ENCODE measurements at places on chromosomes 1 and 21.
A peak's percentile ranks its signal among the peaks of the same experiment; 100 is the strongest.

DNA sequence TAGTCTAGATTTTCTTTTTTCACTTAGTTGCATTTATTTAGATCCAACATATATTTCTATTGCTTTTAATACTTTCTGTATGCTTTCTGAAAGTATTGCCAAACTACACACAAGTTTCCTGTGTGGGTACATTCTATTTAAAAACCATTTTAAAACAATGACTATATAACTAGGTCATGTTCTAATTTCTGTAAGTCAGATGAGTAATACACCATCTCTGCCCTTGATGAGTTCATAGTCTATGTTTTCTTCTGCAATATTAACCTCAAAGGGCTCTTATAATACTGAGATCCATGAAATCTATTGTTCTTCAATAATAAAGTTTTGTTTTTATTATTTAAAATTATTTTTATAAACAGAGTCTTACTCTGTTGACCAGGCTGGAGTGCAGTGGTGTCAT lies 68.3 kb downstream of the RNASEL start:
- DNase-seq, result peak; percentile 39

- DNase-seq, result peak; percentile 76
Observed at GRCh38 chr1:78715181-78715661, 65.6 kb downstream of the IFI44 start.

GRCh38 chr1:77018761-77019160 lies 151.5 kb downstream of the ST6GALNAC5 start:
- no peak for DNase-seq

DNA sequence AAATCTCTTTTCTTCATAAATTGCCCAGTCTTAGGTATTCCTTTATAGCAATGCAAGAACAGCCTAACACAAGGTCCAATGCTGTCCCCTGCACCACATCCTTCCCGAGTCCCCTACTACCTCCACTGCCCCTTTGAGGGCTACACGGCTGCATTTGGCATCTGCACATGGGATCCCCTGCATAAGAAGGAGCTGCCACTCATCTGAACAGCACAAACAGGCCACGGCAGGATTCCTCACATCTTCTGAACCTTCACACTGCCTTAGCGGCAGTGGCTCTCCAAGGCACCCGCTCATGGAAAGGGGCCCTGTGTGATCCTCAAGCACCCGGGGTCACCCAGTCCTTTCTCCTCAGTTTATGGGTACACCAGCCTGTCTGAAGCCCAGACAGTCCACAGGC lies 29.2 kb upstream of the BACE2 start:
- DNase-seq, result no peak

DNA sequence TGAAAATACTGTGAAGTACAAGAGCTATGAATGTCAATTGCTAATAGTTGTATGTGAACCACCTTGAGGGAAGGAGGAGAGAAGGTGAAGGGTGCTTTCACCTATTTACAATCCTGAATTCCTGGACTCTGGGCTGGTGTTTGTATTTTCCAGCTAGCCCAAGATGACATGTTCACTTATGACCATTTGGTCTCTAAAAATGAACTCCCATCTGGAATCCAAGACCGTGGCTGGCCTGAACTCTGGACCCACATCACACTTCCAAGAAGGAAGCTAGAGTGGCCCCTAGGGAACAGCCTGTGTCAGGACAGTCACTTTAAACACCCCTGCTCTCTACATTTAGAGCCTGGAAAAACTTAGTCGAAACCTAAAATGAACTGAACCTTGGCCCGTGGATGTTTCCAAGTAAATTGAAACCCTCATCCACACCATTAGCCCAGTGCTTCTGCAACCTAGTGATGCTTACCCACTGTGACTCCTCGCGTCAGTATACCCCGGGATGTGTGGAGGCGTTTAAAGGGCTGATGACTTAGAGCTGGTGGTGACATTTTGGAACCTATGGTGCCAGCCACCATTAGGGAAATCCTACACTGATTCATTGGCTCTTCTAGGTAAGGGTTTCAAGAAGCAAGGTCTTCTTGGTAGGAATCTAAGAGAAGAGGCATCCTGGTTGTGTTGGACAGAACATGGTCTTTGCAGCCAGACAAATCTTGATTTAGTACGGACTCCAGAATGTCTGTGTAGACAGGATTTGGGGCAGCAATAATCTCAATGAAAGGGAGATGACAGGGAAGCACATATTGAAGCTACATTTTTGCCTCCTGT lies 171.5 kb upstream of the IRF2BP2 start:
- DNase-seq, result no peak

DNA sequence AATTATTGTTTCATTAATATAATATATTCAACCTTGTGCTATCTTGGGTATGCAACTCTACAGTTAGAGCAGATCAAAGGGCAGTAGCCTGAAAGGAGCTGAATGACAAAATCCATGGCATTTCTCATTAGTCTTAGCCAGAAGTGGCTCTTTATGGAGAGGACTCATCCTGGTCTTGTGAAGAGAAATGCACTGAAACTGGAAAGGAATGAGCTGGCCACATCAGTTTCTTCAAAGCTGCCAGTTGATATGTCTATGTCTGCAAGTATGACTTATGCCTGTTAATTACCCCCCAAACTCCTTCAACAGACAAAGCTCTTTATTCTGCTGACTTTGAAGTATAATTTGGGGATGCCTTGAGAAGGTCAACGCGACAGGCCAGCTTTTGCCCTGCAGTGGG lies 119.0 kb upstream of the UBE2U start:
- no peak for DNase-seq

GRCh38 chr1:9792156-9793042 lies 31.4 kb downstream of the CLSTN1 start:
- no peak for DNase-seq

GRCh38 chr21:29817450-29817849 lies 122.3 kb downstream of the GRIK1 start:
- DNase-seq, result no peak

GRCh38 chr1:31666263-31666963 lies 21.7 kb upstream of the PEF1 start:
- DNase-seq, result peak; percentile 30

All from iris pigment epithelial cell (primary cell).